CD14-positive monocyte (primary cell): ENCODE measurements at places on chromosomes 12 and 14.

DNA sequence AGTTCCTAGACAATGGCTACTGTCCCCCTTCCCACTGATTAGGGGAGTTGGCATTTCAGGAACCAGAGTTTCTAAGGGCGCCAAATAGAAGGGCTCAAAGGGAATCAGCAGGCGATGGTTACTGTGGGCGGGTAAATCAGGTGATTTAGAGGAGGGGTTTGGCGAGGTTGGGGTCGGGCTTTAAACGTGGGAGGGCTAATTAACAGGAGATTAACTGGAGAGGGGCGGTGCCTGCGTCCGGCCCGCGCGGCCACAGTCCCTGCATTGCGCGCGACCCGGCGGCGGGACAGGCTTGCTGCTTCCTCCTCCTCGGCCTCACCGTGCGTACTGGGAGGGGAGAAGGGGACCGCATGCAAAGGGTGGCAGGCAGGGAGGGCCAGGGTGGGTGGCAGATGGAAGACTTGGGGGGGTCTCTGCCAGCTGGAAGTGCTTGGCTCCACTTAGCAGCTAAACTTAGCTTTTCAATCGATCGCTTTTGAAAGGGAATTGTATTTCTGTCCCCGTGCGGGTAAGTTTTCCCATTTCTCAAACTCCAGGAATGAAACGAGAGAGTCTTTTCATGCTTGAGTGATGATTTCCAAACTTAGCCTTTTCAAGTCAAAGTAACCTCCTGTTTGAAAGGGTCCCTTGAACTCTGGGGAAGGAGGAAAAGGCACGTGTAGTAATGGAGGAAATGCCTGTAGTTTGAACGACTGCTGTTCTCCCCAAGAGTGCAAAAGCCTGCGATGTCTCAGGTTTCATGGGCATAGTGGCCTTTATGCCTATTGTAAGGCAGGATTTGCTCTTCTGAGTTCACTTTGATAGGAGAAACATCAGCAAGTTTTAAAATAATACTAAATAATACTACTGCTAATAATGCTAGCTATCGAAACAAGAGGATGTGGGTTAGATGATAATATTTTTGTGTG lies at the start of gene MGST1:
Gene MGST1, plus strand, starts transcription at position 255 of the 908 bp plus-strand sequence. CDS start 6,608 bp downstream, outside the sequence.
- peak within 1 kb of the TSS; percentile 64 for H3K4me3 ChIP-seq
- DNase-seq, result peak; percentile 44
- no peaks in the 10 kb centered on the region for H3K36me3 ChIP-seq
- H3K27ac ChIP-seq, result peak within 1 kb of the TSS; percentile 85

DNA sequence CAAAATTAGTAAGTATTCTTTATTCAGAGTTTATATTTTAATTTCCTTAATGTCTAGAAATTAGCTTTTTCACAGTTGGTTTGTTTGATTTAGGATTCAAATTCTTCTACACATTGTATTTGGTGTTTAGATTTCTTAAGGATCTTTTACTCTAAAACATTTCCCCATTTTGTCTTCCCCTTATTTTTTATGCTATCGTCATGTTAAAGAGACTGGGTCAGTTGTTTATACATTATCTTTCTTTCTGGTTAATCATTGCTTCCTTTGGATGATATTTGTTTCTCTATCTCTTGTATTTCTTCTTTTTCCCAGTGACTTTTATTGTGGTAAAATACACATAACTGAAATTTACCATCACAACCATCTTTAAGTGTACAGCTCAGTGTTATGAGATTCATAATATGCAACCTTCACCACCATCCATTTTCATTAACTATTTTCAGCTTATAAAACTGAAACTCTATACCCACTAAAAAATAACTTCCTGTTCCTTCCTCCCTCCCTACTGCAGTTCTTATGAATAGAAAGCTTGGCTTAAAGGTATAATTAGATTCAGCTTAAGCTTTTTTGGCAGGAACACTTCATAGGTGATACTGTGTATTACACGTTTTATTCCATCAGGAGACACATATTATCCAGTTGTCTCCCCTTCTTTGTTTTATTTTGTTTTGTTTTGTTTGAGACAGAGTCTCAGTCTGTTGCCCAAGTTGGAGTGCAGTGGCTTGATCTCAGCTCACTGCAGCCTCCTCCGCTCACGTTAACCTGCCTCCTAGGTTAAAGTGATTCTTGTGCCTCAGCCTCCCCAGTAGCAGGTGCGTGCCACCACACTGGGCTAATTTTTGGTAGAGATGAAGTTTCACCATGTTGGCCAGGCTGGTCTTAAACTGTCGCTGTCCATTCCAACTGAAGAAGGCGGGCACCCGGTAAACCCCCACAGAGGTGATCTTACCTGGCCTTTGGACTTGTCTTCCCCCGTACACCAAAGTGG lies 45.0 kb downstream of the NOPCHAP1 start:
- H3K27me3 ChIP-seq, result no peaks in the 10 kb centered on the region
- peak overlapping the region; percentile 38 for H3K4me3 ChIP-seq
- H3K36me3 ChIP-seq, result no peaks in the 10 kb centered on the region
- peaks cover 20% of the 10 kb centered on the region for H3K4me1 ChIP-seq

- no peak overlapping the region for H3K27ac ChIP-seq
- no peak overlapping the region for H3K4me3 ChIP-seq
- H3K4me1 ChIP-seq, result peaks cover 17% of the 10 kb centered on the region
- no peak for DNase-seq
Observed at GRCh38 chr14:101859958-101860357, 98.4 kb downstream of the PPP2R5C start.

DNA sequence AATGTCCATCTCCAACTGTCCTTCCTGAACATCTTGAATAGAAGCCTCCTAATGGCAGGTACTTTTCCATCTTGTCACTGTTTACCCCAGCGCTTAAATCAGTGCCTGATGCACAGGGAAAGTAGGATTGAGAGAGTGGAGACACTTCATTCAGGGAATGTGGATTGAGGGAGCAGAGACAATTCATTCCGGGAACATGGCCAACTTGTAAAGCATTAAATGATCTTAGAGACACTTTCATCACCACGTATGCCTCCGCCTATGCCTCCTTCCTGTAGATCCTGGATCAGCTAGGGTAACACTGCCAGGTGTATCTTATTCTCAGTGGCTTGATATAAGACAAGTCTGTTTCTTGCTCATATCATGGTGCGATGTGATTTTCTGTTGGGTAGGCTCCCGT lies 67.6 kb upstream of the CSRP2 start:
- H3K27ac ChIP-seq, result no peak overlapping the region
- no peak overlapping the region for H3K4me3 ChIP-seq
- no peaks in the 10 kb centered on the region for H3K4me1 ChIP-seq
- DNase-seq, result no peak

- H3K27me3 ChIP-seq, result no peaks in the 10 kb centered on the region
- H3K36me3 ChIP-seq, result no peaks in the 10 kb centered on the region
- no peaks in the 10 kb centered on the region for H3K4me1 ChIP-seq
- H3K4me3 ChIP-seq, result no peak overlapping the region
- no peak for DNase-seq
Observed at GRCh38 chr12:97984974-97985580, 522.5 kb downstream of the RMST start.

- no peak overlapping the region for H3K4me3 ChIP-seq
- no peaks in the 10 kb centered on the region for H3K4me1 ChIP-seq
- no peak for DNase-seq
- H3K27ac ChIP-seq, result no peak overlapping the region
Observed at GRCh38 chr12:80162177-80162576, 62.8 kb downstream of the OTOGL start.
